NCI-H2227 treated with DMSO at 0.1 percent for 48 hours (cell line): ENCODE measurements at places on chromosomes 2 and 18.

DNA sequence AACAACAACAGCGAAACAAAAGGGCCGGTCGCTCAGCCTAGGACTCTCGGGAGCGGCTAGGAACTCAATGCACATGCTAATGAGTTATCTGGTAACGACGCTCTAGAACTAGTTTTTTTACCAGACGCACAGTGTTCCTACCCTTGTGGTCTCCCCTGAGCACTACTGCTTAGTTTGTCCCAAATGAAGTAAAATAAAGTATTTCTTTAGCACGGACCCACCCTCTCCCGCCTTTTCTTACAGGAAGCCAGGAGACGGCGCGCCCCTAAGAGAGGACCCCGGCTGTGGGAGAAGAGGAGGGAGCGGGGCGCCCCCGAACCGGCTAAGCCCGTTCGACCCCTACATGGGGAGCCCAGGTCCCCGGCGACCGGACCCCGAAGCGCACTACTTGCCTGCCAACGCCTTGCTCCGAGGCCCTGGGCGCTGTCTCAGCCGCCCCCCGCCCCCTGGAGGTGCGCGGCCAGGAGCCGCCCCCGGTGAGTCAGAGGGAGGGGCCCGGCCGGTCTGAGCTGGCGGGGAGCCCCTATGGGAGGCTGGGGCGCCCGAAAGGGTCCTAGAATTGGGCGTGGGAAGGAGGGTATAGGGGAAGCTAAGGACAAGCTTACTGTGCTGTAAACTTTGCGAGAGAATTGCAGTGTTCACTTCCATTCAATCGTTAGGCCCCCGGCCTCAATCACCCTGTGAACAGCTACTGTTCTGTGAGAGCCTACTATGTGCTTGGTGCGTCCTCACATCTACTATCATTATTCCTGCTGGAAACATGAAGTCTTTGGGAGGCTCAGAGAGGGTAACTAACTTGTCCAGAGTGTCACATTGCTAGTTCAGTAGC is 3.6 kb upstream of the CAPG start:
- DNase-seq = no peak

DNA sequence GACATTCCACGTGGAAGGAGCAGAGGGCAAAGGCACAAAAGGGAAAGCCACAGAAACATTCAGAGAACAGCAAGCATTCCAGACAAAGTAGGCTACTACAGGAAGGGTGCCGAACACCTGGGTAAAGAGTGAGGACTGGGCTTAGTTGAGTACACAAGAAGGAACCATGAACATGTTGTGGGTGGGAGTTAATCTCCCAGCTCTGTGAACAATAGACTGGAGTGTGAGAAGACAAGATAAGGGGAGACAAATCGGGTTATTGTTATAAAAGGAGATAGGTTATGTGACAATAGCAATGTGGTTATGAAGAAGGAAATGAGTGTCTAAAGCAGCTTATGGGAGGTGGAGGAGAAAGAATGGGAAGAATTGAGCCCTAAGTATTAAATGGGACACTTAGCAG is 70.0 kb downstream of the DPP4 start:
- no peak for DNase-seq

DNA sequence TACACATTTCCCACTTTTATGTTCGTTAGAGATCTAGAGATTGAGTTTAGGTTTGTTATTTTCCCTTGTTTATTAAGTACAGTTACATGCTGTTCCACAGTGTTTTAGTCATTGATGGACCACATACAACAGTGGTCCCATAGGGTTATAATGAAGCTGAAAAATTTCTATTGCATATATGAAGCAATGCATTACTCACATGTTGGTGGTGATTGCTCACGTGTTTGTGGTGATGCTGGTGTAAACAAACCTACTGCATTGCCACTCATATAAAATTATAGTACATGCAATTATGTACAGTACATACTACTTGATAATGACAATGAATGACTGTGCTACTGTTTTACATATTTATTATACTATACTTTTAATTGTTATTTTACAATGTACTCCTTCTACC is 51.0 kb upstream of the NXPH2 start:
- no peak for DNase-seq

DNA sequence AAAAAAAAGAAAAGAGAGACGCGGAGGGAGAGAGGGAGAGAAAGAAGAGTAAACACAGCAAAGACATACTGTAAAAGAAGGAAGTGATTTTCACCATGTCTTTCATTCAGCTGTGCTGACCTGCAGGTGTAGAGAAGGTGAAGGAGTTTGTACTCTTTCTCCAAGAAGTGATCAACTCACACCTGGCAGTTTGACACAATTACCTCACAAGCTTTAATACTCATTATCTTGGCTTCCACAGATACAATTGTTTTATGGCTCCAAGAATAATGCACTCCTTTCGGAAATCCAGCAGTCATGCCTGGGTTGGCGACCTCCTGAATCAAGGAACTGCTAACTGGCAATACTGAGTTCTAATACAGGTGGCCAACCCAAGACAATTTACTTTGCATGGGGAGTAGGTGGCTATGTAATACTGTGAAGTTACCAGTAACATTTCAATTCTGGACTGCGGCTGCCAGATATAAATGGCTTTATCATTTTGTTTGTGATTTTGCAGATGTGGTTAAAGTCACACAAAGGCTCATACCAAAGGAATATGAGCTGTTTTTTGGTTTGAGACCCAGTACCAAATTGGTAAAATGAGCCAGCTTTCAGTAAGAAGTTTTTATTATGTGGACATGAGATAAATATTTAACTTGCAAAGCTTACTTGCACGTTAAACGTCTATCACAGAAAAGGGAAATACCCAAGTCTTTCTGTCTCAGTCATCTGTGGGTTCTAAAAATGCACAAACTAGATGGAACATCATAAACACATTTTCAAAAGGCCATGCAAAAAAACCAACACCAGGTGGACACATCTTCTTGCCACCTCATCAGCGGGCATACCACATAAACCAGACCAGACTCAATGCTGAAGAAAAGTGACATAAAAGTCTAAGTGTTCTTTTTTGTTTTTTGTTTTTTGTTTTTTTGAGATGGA is 69.3 kb downstream of the NCKAP5 start:
- no peak for DNase-seq

DNA sequence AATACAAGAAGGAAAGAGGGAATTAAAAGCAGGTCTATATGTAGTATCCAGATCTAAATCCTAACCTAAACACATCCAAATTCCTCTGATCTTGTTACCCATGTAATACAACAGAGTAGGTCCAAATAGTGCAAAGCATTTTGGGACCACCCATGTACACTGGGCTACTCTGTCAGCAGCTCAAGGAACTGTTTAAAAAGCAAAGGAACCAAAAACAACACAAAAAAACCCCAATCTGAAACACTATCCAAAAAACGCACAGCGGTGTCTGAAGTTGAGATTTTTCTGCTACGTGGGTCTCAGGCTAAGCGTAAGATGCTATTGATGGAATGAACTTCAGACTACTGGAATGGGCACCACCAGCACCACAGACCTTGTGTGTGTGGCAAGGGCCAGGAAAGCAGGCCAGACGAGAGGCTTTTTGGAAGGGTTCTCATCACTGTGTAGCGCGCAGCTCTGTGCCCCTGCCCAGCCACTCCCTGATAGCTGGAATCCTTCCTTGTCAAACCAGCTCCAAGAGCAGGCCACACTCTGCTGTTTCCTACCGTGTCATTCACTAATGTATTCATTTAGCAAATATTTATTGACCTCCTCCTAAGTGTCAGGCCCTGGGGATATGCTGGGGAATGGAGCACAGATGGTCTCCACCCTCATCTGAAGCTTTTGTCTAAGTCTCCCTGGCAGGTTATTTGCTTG is 101.4 kb downstream of the COLEC12 start:
- no peak for DNase-seq

- DNase-seq = no peak
Observed at GRCh38 chr18:48782381-48782861, 168.3 kb downstream of the SMAD7 start.

DNA sequence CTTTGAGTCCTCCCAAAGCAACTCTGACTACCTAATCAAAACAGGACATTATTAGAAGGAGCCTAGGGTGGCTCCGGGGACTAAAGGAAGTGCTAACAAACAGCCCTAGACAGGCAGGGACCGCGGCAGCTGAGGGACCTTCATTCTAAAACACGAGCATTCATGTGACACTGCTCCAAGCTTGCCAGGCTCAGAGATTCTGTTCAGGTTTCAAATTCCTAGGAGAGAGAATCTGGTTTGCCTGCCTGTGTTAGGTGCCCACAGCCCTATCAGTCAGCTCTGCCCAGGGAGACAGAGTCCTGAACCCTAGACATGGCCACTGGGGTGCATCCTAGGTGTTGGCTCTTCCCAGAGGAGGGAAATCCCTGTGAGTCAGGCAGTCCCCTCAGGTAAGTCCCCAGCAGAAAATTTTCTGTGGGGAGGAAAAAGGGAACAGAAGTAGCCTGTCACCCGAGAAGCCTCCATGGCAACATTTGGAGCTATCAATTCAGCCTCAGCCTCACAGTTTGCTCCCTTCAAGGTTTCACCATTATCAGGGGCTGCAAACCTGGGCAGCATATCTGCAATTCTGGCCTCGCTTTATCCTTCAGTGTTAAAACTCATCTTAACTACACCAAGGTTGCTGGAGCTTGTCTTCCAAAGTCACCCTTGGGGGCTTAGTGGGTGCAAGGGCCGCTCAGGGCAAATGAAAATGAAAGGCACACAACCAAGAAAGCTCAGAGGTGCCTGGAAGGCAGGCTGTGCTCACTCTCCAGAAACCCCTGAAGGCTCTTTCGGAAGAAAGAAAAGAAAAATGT is 28.6 kb downstream of the PCBP1 start:
- DNase-seq = no peak

DNA sequence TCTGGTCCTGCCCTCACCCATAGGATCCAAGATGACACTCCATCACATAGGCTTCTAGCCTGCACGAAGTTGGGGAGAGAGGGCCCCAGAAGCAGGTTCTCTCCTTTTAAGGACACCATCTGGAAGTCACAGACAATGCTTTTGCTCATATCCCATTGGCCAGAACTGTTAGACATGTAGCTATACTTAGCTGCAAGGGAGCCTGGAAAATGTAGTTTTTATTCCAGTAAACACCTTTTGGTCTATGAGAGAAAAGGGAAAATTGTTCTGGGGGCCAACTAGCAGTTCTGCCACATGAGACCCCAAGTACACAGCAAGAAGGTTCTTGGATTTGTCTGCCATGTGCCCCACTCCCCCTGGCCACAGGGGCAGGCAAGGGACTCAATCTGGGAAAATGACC is 206.1 kb downstream of the ZFP36L2 start:
- no peak for DNase-seq

DNA sequence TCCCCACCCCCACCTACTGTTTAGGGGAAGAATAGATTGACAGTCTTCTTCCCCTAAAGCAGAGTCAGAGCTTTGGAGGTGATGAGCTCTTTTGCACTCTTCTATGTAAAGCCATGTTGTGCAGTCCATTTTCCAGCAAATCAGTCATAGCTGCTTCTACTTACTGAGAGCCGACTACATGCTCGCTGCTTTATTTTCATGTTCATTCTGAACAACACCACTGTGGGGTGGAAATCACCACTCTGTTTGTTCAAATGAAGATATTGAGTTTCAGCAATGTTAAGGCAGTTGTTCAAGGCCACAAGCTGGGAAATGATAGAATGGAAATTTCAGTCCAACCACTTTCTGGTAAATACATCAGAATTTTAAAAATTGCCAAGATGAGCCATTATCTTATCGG is 88.3 kb downstream of the INSIG2 start:
- DNase-seq = no peak

GRCh38 chr2:120323214-120323613 is 22.7 kb upstream of the INHBB start:
- no peak for DNase-seq
